ENCODE measurements at places on chromosomes 4 and X.

GRCh38 chrX:56279863-56280262 lies 47.7 kb downstream of the KLF8 start:
- DNase-seq: no peak

DNA sequence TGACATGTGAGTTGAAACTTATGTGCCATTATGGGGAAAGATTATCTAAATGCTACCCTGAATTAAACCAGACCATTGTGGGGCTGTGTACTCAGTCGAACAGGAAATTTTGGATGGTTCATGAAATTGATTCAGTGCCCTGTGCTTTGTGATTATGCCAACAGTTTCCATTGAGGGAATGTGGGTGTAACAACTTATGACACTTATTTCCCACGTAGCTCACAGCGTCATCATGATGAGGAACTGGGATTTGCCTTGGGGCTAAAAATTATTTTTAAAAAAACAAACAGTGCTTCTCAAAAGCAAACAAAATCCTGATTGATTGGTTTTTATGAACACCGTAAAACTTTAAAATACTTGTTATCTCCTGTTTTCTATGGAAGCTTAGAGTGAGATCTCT lies 8.3 kb upstream of the CLTRN start:
- no peak for DNase-seq

GRCh38 chr4:82371497-82371896 lies 2.3 kb downstream of the HNRNPD start:
- DNase-seq: no peak

DNA sequence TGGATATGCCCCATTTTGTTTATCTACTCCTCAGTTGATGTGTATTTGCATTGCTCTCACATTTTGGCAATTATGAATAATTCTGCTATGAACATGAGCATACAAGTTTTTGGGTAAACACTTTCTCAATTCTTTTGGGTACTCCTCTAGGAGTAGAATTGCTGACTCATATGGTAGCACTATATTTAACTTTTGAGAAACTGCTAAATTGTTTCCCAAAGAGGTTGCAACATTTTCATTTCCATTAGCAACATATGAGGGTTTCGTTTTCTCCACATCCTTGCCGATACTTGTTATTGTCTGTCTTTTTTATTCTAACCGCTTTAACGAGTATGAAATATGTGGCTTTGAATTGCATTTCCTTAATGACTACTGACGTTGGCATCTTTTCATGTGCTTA lies 185.4 kb downstream of the TSPAN5 start:
- DNase-seq: no peak

GRCh38 chr4:70632028-70632427 lies 3.5 kb downstream of the ENAM start:
- no peak for DNase-seq

DNA sequence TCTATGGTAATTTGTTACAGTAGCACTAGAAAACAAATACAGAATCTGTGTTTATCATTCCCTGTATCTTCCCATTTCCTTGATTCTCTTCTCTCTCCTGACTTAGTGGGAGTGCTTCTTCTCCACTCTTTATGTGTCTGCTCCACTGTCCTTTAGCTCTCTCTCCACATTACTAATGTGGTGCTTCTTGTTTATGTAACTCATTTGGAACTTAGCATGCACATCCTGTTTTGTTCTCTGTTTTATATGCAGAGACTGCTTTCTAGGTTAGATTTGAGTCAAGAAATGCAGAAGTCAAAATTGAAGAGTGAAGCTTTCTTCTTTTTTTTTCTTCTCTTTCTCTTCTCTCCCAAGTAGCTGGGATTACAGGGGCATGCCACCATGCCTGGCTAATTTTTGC lies 25.9 kb downstream of the ADH1A start:
- DNase-seq: no peak

GRCh38 chr4:102629673-102630072 lies 128.5 kb downstream of the NFKB1 start:
- DNase-seq: no peak

- peak; percentile 26 for DNase-seq
Measured at GRCh38 chrX:47619486-47620302, at the start of gene SYN1. Gene SYN1 (minus strand): TSS chrX:47619857. CDS start chrX:47619728, 129 bp downstream.

- DNase-seq: no peak
Measured at GRCh38 chrX:53732797-53733196, 46.3 kb upstream of the HUWE1 start.

DNA sequence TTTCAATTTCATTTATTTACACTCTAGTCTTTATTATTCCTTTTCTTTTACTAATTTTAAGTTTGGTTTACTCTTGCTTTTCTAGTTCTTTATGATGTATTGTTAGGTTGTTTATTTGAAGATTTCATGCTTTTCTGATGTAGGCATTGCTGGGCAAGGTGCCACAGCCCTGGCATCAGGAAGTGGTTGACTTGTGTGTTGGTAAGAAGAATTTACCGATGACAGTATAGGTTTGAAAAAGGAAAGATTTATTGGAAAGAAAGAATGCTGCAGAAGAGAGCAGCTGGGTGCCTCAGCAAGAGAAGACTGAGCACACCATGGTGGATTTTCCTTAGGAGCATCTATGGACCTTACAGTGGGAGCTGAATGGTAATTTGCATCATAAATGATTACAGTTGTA lies 153.2 kb downstream of the KLF8 start:
- no peak for DNase-seq

DNA sequence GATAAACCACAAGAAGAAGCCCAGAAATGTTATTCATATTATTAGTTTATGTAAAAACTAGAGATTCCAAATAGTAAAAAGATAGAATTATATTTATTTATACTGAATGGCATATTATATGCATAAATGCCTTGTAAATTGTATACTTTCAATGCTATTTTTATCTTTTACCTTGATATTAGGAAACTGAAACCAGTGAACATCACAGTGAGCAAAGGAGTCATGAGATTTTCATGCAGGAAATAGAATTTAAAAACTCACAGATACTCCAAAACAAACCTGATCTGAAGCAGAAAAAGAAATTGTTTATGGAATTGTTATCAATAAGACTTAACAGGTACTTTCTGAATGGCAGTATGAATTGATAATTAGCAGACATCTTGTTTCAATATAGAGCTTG lies 207.3 kb upstream of the CENPE start:
- no peak for DNase-seq

DNA sequence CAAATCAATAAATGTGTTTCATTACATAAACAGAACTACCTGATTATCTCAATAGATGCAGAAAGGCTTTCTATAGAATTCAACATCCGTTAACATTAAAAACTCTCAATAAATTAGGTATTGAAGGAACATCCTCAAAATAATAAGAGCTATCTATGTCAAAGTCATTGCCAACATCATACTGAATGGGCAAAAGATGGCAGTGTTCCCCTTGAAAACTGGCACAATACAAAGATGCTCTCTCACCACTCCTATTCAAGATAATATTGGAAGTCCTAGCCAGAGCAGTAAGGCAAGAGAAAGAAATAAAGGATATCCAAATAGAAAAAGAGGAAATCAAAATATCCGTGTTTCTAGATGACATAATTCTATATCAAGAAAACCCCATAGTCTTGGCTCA lies 466.4 kb downstream of the MAGEE1 start:
- no peak for DNase-seq

DNA sequence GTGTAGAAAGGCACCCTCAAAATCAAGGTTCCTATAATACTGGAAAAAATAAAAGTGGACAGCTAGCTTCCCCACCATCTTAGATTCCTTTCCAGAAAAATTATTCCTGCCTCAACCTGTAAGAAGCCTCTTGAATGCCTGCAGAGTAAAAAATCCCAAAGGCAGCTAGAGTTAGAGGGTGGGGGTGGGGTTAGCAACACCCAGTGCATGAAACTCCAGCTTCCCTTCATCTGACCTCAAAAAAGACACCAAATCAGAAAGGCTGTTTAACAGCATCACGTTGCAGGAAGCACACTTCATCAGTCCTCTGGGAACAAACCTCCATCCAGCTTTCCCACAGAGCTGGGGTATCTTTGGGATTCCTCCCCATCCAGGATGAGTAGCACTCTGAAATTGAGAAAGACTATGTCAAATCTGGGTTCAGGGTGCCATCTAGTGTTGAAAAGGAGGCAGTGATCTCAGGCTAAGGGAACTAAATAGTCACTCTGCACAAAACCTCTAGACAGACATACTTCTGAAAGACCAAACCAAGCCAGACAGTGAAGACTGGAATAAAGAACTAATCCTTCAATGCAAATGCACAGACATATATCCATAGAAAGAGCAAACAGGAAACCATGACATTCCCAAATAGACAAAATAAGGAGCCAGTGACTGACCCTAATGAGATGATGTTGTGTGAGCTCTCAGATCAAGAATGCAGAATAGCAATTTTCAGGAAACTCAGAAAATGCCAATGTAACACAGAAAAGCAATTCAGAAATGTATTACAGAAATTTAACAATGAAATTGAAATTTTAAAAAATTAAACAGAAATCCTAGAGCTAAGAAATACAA lies 97.9 kb downstream of the ARHGEF9 start:
- DNase-seq: peak; percentile 1

- no peak for DNase-seq
Measured at GRCh38 chr4:186586205-186586604, 30.8 kb upstream of the MTNR1A start.

- DNase-seq: no peak
Measured at GRCh38 chr4:63729519-63729918, 679.7 kb downstream of the TECRL start.

- DNase-seq: no peak
Measured at GRCh38 chr4:90842960-90843359, 715.8 kb downstream of the CCSER1 start.

DNA sequence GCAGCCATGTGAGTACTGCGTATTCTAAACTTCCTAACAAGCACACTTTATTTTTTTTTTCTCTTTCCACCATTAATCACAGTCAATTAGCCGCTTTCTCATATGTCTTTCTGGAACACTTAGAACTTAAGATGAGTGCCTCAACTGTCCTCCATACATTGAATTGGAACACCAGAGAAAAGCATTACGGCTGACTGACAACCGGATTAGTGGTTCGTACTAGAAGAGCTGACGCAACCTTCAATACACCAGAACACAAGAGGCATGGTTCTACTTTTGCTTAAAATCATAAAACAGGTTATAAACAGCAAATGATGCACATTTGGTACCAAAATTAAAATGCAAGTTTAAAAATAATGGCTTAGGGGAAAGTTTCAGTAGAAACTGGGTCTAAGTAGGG lies 3.3 kb downstream of the TMEM47 start:
- DNase-seq: no peak

- DNase-seq: no peak
Measured at GRCh38 chrX:84362184-84362838, 139.9 kb downstream of the HDX start.

DNA sequence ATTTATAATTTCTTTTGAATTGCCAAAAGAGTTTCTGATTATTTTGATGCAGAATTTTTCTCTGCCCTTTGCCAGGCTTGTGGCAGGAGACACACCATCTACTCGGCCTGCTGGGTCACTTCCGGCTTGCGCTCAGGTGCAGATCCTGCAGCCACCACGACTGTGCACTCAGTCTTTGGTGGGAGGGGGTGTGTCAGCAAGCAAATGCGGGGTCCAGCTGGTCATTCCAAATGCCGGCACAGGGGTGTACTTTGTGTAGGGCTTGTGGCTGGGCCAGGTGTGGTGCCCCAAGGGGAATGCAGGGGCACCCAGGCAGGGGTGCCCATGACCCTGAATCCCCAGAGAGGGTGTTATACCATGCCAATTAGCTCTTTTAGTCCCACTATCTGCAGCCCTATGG lies 673.0 kb downstream of the TLL1 start:
- DNase-seq: no peak

GRCh38 chr4:78222575-78223186 lies 165.6 kb downstream of the FRAS1 start:
- DNase-seq: no peak

DNA sequence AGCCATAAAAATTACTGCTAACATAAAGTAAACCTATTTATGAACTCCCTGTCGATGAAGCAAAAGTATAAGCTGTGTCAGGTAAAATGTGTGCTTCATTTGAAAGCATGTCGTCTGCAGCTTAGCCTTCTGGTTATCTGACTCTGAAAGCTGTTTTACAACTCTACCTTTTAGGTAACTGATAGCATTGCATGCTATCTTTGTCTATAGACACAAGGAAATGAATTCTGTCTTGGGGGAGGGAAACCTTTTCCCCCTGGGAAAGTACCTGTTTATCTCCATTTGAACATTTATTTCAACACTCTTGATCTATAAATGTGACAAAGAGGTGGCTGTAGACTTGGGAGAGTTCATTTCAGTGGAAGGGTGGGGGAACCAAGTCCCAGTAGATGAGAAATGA lies 51.4 kb downstream of the RAB40A start:
- DNase-seq: no peak

DNA sequence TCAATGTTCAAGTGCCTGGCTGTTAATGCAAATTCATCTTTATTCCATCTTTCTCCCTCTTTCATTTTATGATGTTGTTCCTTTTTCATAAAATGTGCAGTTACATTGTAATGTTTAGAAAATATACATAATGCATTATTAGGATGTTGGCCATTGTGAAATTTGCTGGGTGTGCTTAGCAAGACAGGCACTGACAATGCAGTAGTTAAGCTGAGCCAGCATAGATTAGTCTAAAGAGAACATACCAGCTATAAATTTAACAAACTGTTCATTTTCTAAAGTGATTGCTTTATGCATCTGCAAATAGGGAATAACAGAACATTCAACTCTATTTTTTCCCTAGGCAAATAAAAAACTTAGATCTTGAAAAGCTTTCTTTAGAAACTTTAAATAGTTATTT lies 436.0 kb downstream of the IL1RAPL1 start:
- no peak for DNase-seq

Data from stimulated activated CD8-positive, alpha-beta memory T cell treated with anti-CD3 and anti-CD28 coated beads, Interleukin-4, amount 100 ng/mL, for 1 hour (primary cell).